ENCODE measurements at places on chromosomes 11 and 22.
A peak's percentile ranks its signal among the peaks of the same experiment; 100 is the strongest.

DNA sequence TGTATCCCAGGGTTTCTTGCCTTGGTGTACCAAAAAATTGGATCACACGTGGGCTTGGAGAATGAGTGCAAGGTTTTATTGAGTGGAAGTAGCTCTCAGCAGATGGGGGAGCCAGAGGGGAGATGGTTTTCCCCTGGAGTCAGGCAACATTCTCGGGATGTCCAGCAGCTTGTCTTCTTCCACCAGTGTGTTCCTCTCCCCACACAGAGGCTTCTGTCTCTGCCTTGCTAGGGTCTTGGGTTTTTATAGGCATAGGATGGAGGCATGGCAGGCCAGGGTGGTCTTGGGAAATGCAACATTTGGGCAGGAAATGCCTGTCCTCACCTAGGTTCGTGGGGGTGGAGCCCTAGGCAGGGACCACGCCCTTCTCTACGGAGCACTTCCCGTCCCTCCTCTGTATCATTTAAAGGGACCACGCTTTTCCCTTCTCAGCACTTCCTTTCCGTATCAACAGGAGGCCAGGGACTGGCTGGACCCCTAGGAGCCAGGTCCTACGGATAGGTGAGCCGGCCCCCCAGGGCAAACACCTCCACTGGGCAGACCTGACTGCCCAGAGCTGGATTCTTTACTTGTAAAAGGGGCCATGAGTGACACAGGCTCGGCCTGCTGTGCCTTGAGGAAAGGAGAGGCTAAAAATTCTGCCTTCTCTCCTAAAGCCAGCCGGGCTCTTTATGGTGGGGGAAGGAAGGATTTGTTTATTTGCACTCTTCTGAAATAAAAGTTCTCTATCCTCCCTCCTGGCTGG lies 55.3 kb upstream of the CCDC188 start:
- DNase-seq, result no peak

DNA sequence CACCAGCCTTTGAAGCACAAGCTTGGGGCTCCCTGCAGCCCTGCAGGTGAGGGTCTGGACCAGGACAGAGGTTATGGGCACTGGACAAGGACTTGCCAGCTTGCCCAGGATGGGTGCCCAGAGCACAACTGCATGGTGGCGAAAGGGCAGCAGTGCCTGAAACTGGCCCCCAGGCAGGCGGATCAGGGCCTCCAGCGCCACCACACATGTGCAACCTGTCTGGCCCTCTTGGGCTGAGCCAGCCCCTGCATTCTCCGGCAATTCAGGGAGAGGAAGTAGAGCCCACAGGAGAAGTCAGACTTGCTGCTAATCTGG lies 18.8 kb downstream of the MB start:
- DNase-seq, result no peak

DNA sequence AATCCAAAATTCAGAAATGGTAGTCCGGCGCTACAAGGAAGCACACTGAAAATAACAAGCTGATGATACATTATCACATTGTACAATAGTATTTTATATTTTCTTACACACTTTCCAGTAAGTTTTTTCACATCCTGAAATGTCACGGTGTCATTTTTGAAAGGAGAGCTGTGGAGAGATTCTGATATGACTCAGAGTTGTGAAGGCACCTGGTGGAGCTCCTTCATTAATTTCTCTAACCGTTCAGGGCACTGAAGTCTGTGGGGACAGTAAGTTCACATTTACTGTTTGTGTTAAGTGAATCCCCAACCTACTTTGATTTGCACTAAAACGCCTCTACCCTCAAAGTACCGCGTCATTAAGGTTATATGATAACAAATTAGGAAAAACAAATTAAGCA lies 13.3 kb downstream of the LDHAL6A start:
- DNase-seq, result no peak

- no peak for DNase-seq
These were observed 2.1 kb upstream of the APOA5 start for GRCh38 chr11:116793772-116794097.

- DNase-seq, result no peak
These were observed 753 bp upstream of the PPARA start for GRCh38 chr22:46149512-46150033.

GRCh38 chr22:40002935-40003715 lies 8.4 kb downstream of the FAM83F start:
- DNase-seq, result peak; percentile 66
